ENCODE measurements at places on chromosomes 6 and 20. TPM values are rescaled to one million over a fixed set of nuclear protein-coding genes. Genes with fewer than 3 reads are reported as not detected.

NT5E gene
- 65.7 TPM for total RNA-seq

NFATC2 gene
- 0.82 TPM for total RNA-seq

SLC17A1 gene
- total RNA-seq: not detected

DNA sequence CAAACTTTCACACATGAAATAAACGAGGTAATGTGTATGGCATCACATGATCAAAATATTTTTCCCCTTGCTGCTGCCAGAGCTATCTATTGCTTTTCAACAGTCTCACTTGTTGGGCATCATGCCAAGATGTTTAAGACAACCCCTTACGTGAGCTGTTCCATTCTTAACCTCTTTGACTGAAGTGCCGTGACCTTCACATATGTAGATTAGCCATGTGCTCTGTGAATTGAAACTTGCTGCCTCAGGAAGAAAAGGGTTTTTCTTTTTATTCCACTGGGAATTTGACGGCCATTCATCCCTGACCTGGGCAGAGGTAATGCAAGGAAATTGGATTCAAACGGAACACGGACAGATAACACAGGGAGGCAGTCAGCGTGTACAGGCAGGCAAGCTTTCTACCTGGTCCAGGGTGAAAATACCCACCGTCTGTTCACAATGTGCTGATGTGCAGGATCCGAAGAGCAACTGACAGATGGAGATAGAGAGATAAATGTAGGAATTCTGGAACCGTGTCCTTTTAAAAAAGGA, 14.2 kb downstream of the ARID1B start:
- peak; percentile 78 for ATAC-seq

DNA sequence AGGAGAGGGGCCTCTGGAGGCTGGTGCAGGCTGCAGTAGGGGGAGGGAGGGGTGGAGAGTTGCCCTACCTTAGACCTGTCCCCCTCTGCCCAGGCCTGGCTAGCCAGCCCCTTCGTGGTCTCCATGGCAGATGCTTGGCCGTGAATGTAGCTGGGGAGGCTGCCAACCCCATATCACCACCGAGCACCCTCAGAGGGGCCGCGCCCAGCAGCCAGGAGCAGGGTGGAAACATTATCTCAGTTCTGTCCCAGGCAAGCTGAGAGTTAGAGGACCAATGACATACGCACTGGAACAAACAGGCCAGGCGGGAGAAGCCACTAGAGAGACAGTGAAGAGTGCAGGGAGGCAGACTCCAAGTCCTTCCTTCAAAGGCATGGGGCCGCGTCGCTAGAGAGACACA, 66.5 kb downstream of the LRFN2 start:
- no peak for ATAC-seq

DNA sequence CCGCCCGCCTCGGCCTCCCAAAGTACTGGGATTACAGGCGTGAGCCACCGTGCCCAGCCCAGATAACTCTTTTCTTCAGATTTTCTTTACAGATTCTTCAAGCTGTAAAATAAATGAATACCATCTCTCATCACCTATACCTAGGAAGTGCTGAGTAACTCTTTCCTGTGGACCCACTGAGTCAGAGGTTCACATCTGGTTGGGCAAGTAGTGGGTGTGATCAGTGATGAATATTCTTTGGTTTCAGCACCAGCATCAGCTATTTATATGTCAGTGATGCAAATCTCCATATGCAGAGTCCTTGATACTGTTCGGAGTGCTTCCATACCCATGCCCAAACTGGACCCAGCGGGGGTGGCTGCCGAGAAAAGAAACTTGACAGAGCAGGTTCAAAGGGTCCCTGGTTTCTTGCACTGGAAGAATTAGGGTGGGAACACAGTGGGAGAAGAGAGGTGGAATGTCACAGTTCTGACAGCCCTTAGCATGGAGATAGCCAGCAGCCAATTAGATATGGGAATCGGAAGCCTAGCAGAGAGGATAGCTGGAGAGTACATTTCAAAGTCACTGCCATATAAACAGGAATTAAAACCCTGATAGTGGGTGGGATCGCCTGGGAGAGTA, 64.9 kb upstream of the DDR1 start:
- no peak for ATAC-seq

- ATAC-seq: no peak
Measured at GRCh38 chr6:90508753-90509152, 78.1 kb downstream of the MAP3K7 start.
